ENCODE measurements at places on chromosomes 7 and 10.

- no peak for DNase-seq
These were observed 37.4 kb downstream of the FOXL3 start for GRCh38 chr7:327233-327931.

GRCh38 chr7:4800487-4800886 is 25.1 kb downstream of the AP5Z1 start:
- no peak for DNase-seq

GRCh38 chr10:91190876-91191583 is 29.4 kb upstream of the PCGF5 start:
- DNase-seq = peak; percentile 65

- DNase-seq = peak; percentile 22
These were observed 55.6 kb downstream of the SLC16A9 start for GRCh38 chr10:59654007-59654406.

DNA sequence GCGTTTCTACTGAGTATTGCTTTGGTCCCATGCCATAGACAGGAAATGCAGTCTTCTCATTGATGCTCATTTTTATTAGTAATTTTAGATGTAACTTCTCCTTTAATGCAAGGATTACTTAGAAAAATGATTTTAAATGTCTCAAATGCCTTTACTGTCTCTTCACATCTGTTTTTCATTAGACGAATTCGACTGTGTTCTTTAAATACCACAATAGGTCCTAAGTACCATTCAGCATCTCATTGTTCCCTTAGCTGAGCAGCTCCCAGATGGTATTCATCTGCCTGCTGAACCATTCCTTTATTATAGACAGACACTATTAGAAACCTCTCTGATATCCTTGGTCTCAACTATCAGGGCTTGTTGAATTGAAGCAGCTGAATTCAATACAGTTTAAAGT is 113.6 kb downstream of the LSMEM1 start:
- no peak for DNase-seq

DNA sequence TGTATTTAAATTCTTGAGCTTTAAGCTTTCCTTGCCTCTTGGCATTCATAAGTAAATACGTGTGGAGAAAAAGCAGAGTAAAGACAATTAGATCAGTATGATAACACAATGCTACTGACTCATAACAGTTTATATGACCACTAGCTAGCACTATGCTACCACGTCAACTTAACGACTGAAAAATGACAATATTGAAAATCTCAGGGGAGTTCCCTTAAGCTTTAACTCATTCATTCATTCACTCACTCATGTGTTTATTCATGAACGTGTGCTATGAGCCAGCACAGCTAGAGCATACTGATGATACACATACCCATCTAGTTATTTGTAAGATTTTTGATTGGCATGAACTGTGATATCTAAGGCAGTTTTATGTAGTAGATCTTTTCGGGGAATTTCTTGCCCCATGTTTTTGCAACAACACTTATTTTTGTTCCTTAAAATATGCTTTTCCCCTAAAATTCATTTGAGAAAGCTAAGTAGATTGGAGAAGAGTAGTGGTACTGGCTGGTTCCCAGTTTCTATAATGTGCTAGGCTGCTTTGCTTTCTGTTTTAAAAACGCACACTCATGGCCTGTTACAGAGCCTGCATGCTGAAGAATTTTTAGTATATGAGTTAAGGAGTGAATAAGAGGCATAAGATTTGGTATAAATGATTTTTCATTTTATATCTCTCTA is 57.4 kb upstream of the ACBD5 start:
- peak; percentile 89 for DNase-seq

GRCh38 chr10:43623351-43623750 is 17.1 kb downstream of the ZNF485 start:
- DNase-seq = peak; percentile 93

GRCh38 chr10:125159932-125160855 is at the start of gene CTBP2:
CTBP2 (minus strand) TSS chr10:125160563.
- peak; percentile 78 for DNase-seq

- no peak for DNase-seq
These were observed 9.1 kb downstream of the WDR86 start for GRCh38 chr7:151400626-151401315.

DNA sequence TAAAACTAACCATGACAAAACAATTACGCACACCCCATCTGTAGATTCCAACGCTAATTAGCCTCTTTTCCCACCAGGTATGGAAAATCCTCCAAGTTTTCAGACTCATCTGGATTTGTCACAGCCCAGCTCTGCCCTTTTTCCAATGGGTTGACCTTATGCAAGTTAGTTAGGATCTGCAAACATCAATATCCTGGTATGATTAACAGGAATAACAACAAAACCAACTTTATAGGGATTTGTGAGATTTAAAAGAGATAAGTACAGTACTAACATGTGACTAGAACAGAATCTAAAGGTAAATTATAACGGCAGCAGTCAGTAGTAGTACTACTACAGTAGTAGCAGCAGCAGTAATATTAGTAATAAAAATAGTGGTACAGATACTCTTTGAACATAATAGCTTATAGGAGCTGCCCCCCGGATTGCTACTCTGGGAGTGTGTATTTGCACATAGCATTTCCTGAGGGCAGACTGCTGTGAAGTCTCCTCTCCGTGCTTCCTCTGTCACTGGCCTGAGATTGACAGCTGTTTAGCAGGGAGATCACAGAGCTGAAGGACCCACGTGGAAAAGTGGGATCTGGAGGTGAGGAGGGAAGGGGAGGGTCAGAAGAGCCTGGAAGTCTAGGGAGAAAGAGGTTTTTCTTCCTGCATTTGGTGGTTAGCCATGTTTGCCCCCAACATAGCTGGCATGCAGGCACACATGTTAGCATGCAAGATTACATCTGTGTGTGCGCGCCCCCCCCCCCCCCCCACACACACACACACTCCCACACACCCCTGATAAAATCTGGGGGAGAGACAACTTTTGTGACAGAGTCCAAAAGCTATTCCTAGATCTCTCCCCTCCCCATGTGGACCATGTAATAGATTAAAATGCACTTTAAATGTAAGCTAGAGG is 73.3 kb upstream of the FAM171A1 start:
- DNase-seq = no peak

GRCh38 chr7:106260136-106260561 is 24.6 kb downstream of the NAMPT start:
- DNase-seq = no peak

GRCh38 chr10:30309403-30309802 is 39.7 kb downstream of the MTPAP start:
- no peak for DNase-seq

DNA sequence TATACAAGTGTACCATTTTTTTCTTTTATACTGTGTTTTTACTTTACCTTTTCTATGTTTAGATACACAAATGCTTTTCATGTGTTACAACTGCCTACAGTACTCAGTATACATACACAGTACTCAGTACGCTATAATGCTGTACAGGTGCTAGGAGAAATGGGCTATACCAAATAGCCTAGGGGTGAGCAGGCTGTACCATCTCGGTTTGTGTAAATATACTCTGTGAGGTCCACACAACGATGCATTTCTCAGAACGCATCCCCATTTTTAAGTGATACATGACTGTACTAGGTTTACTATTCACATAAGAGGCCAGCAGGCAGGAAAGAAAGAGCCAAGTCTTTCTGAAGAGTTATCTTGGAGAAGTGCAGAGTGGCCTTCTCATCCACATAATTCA is 426.4 kb upstream of the MTPN start:
- DNase-seq = no peak

DNA sequence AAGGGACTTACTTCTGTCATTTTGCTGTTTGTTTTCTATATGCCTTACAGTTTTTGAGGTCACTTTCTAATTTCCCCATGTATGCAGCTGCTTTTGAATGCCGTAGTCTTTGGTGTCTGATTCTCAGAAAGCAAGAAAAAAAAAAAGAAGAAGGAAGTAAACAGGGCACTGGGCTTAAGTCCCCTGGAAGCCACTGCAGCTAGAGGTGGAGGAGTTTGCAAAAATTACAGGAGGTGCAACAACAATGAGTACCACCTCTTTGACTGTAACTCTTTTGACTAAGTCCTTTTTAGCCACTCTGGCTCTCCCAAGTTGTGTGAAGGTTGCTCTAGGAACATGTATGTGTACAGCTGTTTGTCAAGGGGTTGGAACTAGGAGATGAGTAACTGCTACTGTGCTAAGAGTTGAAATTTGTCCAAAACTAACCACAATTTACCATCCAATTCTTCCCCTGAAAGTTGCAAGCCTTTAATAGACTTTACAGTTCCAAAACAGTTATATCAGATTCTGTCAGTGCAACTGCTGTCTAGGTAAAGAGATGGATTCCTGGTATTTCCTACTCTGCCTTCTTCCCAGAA is 588.0 kb upstream of the LRRN3 start:
- peak; percentile 77 for DNase-seq

GRCh38 chr10:125568156-125568555 is 114.8 kb downstream of the TEX36 start:
- DNase-seq = no peak

DNA sequence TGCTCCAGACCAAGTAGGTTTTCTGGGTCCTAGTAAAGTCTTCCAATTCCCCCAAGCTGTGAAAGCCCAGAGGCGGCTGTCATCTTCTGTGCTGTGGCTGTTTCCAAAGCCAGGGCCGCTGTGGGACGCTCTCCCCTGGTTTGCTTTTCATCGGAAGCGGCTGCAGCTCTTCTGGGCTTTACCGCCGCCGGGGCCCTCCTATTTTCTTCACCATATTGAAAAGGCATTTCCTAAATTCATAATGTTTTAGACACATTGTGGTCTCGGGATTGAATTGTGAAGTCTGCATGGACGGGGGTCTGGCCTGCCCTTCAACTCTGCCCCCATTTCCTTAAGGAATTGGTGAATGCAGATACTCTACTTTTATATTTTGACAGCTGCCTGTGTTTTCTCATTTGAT is 551.4 kb upstream of the MGMT start:
- DNase-seq = no peak

- DNase-seq = no peak
These were observed 329.2 kb downstream of the AUTS2 start for GRCh38 chr7:69927461-69927860.

- no peak for DNase-seq
These were observed 190.9 kb upstream of the LYZL2 start for GRCh38 chr10:30820261-30820991.

DNA sequence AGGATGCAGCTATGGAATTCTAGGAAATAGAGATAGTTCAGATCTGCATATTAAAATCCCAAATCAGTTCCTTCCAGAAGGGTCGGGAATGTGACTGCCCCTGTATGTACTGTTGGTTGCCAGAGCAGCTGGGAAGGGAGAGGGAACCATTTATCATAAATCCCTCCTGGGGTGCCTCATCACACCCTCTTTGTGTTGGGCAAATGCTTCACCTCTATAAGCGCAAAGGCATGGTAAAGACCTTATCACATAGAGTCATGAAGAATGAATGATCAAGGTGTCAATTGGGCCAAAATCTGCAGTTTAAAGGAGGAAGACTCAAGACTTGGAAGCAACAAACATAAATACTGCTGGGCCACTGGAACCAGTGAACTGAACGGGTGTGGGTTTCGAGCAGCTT is 65.0 kb downstream of the FRMD4A start:
- no peak for DNase-seq

DNA sequence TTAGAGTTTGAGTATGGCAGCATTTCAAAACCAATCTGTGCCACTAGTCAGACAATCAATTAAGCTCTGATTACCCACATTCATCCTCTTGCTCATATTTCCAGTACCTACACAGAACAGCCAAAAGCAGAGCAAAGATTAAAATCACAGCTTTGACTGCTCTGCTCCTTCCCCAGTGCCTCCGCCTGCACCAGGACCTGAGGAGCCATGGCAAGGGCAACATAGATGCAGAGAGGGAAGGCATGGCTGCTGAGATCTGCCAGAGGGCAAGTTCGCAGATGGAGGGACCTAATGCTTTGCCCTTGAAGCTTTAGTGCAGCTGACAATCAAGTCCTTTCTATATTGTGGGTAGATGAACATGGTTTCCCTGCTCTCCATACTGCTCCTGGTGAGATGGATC is 148.1 kb downstream of the HTR7 start:
- no peak for DNase-seq

DNA sequence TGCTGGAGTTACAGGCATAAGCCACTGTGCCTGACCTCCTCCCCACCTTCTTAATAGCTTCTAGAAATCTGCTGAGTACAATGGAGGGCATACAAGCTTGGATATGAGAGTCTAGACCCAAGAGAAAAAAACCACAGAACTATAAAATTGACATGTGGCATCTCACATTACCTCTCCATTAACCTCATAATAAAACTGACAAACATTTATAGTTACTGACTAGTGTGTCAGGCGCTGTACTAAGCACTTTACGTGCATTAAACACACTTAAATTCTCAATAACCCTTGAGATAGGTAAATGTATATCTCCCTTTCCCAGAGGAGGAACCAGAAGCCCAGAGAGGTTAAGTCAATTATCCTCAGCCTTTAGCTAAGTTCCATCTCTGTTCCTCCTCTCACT is 300.5 kb upstream of the MYO3A start:
- DNase-seq = no peak

DNA sequence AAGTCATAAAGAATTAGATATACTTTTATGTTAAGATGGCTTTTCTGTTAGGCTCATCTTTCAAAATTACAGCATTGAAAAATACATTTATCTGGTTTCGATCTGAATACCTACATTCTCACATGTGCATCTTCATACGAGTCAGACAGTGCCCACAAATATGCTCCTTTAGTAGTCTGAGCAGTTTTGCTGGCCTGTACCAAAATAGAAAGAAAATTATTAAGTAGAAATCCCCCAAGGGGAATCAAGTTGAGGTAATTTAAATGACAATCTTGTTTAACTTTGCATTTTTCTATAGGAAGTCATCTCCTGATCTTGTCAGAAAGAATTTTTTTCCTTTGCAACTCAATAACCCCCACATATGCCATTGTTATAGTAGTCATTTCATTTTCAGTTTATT is 287.4 kb upstream of the SEMA3D start:
- DNase-seq = no peak

All from OCI-M1 (cell line).